CD4-positive, CD25-positive, alpha-beta regulatory T cell (primary cell): ENCODE measurements at places on chromosomes 16 and 17.

DNA sequence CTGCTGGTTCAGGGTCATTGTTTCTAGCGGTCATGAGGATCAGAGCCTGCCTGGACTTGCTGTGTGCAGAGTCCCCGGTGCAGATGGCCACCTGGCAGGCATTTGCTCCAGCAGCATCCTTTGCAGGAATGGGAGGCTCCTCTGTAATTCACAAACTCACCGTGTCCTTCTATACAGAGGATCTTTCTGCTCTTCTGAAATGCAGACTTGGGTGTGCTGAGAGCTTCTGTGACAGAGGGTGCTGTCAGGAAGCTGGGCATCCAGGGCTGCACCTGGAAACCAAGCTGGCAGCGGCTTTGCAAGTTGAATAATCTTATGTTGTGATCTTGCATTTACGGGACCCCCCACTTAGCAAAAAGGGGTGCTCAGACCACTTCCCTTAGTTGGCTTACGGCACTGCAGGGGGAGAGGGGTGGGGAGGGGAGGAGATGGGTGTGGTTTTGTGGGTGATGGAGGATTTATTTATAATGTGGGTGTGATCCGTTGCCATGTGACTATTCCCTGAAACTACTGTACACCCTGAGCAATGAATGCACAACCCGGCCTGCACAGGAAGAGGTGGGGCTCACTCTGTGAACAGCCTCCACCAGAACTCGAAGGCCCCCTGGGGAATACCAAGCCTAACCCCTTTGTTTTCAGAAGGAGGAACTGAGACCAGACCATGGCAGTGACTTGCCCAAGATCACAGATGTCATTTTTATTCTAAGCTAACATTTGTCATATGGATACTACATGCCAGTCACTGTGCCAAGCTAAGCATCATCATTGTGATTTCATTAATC, 178.3 kb downstream of the PRKCB start:
- DNase-seq: peak; percentile 50

GRCh38 chr16:6375465-6376075, 957.1 kb upstream of the RBFOX1 start:
- no peak for DNase-seq

GRCh38 chr16:80976946-80977345, 29.7 kb downstream of the CMC2 start:
- DNase-seq: no peak

GRCh38 chr16:79419148-79419547, 181.4 kb downstream of the MAF start:
- no peak for DNase-seq

GRCh38 chr16:75081179-75081859, 35.3 kb downstream of the LDHD start:
- DNase-seq: no peak

- no peak for DNase-seq
Measured at GRCh38 chr17:35094902-35095301, 24.8 kb downstream of the RAD51D start.

- DNase-seq: no peak
Measured at GRCh38 chr16:86355951-86356350, 154.4 kb upstream of the FOXF1 start.

GRCh38 chr16:79437764-79438751, 162.5 kb downstream of the MAF start:
- no peak for DNase-seq

- peak; percentile 84 for DNase-seq
Measured at GRCh38 chr17:75518201-75518600, 1.9 kb downstream of the TSEN54 start.

- no peak for DNase-seq
Measured at GRCh38 chr17:34435182-34435928, 72.3 kb upstream of the CCL1 start.

DNA sequence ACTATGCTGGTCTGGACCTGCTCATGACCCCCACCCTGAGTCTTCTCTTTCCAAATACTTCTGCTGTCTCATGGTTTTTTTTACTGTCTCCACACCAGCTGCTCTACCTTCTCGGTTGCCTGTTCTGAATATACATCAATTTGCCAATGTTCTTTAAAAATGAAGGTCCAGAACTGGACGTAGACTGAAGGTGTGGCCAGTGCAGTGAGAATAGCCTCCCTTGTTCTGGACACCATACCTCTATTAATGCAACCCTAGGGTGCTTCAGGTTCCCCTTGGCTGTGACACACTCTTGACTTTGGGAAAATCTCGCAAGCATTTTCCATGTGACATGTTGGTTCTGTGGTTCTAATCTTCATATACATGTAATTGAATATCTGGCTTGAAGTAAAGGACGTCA, 15.3 kb upstream of the IL21R start:
- DNase-seq: no peak

DNA sequence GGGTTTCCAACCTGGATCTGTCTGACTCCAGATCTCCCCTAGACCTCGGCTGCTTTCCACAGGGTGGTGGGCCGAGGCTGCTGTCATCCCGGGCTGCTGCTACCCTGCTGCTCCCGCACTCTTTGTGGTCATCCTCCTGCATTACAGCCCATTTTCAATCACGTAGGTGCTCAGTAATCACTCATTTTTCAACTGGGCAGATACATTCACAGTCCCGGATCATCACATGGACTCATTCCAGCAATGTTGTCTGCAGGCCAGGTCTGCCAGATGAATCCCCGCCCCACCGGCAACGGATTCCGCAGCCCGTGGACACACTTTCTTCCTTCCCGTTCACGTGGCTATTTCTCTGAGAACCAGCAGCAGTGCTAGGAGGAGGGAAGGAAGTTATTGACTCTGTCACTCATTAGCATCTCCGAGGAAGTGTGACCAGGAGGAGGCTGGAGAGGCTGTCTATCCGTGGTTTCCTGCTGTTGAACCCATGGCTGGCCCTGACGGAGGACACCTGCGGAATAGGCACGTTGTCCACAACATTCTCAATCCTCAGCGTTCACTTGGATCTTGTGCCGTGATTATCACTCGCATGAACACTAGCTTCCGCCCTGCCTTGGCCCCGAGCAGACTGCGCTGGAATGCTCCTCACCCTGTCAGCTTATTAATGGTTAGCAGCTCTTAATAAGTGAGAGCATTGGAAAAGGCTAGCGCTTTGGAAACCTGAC, 14.7 kb upstream of the ZCCHC14 start:
- no peak for DNase-seq

DNA sequence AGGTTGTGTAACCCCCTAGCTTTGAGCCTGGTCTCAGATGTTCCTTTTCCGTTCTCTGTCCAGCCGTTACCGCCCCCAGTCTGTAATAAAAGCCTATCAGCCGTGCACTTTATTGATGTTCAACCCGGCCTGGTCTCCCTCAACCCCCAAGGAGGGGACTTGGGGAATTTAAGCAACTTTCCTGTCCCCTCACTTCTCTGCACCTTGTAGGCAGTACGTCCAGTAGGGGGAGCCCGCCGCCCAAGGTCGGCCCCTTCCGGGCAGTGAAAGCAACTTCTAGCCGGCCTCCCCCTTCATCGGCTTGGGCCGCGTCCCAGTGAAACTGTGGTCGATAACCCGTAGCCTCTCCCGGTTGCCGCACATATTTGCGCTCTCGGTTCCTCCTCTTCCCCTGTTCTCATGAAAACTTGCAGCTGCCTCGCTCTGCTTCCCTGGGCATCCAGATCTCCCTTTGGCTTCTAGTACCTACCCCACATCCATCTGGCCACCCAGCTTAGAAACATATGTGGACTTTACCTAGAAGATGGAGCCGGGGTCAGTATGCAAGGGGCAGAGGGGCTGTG, 7.9 kb downstream of the PNPO start:
- DNase-seq: peak; percentile 72

DNA sequence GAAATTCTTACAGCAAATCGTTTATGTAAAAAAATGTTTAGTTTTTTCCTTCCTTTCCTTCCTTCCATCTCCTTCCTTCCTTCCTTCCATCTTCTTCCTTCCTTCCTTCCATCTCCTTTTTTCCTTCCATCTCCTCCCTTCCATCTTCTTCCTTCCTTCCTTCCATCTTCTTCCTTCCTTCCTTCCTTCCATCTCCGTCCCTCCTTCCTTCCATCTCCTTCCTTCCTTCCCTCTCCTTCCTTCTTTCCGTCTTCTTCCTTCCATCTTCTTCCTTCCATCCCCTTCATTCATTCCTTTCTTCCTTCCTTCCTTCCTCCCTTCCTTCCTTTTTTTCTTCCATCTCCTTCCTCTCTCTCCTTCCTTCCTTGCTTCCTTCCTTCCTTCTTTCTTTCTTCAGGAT, 22.7 kb downstream of the MYOCD start:
- no peak for DNase-seq

DNA sequence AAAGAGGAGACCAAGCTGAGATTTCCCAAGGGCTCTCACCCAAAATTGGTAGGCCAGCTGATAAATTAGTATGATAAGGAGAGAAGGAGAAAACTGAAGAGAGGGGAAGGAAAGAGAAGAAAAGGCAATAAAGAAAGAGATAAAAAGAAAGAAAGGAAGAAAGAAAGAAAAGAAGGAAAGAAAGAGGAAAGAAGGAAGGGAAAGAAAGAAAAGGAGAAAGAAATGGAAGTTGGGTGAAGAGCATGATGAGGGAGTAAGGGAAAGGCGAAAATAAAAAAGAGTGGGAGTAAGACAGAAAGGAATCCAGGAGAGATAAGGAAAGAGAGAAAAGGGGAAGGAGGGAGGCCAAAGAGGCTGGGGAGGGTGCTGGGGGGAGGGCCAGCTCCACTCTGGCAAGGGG, 95.4 kb downstream of the MRM1 start:
- DNase-seq: no peak

- DNase-seq: no peak
Measured at GRCh38 chr16:21617607-21618006, 18.2 kb downstream of the METTL9 start.

DNA sequence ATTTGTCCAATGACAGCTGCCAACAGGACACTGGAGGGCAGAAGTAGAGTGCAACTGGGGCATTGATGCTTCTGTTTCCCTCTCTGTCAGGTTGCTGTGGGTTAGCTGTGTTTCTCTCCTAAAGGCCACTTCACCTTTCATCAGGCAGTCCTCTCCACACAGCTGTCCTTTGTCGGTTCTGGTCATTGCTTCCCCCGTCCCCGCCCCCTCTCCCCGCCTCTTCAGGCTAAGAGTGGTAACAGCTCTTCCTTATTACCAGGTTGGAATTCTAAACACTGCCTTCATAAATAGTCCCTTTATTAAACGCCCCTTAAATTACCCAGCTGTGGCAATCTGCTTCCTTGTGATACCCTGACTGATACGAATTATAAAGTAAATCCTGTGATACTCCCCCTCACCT, 31.8 kb upstream of the NSRP1 start:
- DNase-seq: no peak

GRCh38 chr16:66069587-66069986, 296.9 kb upstream of the CDH5 start:
- no peak for DNase-seq

- peak; percentile 85 for DNase-seq
Measured at GRCh38 chr16:53456625-53457024, 22.4 kb downstream of the RBL2 start.

GRCh38 chr17:2040219-2040827, 1.5 kb upstream of the OVCA2 start:
- DNase-seq: no peak

DNA sequence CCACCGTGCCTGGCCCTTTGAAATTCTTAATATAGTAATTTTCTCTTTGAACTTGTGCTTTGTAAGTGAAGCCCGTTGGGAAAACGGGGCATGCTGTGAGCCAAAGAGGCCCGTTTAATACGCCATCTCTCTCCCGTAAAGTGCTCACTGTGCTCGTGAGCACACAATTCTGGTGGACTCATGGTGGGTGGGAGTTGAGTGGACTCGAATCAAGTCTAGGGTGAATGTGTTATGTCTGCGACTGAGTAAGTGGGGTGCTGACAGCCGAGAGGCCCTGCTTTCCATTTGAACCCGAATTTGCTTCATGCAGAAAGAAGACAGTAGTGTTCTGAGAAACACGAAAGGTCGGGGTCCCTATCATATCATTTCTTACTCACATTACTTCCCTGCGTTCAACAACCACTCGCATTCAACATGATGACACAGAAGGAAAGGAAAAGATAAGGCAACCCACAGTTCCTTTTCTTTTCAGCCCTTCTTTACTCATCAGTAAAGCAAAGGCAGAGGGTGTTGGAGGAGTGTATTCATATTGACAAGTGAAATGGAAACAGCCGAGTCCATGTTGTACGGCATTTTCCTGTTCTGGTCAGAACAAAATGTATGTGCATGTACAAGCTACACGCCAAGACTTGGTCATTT, 4.8 kb upstream of the ATP2A3 start:
- no peak for DNase-seq

DNA sequence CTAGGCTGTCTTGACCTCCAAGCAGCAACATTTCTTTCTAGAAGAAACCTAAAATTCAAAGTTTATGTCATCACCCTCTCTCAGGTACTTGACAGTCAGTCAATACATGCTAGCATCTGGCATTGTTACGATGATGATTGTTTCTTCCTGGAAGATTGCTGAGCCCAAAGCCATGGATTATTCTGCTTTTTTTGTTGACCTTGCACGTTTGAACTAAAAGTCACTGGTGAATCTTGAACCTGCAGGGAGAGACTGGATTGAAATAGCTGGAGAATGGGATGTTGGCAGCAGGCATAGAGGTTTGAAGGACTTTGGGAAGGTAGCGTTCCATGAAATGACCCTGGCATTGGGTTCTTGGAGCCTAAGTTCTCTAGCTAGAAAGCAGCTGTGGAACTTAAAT, 42.9 kb downstream of the SHISA9 start:
- no peak for DNase-seq

- no peak for DNase-seq
Measured at GRCh38 chr16:3934491-3935181, 54.1 kb upstream of the CREBBP start.

- no peak for DNase-seq
Measured at GRCh38 chr17:63291258-63291657, 154.8 kb downstream of the CYB561 start.

GRCh38 chr16:2472885-2473445, 1.9 kb downstream of the NTN3 start:
- DNase-seq: no peak

DNA sequence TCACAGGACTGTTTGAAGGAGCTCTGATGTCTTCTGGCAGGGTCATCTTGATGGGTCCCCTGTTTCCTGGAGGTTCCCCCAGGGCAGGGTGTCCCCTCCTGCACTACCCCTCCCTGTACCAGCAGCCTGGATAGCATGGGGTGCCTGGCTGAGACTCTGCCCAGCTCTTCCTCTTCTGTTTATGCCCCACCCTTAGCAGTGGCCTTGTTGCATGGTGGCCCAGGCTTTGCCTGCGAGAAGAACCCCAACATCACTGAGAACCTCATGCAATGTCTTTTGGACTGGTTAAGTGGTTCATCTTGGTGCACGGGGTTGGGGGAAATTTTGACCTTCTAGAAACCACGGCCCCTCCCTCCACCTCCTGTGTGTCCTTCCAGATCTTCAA, 121.8 kb downstream of the IRX3 start:
- DNase-seq: no peak

DNA sequence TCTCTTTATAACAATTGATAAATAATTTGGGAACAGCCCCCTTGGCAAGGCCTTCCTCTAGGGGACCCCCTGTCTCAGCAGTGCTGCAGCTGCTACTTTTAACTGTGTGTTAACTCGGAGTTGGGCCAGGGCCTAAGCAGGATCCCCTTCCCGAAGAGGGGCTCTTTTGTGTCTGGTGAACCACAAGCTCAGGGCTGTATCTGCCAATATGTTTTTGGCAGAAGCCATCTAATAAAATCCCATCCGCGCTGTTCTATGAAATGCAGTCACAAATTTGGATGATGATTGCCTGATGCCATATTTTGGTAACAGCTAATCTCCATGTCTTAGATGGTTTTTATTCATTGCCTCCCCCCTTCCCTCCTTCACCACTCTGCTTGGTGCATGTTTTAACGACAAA, 267.7 kb downstream of the FTO start:
- DNase-seq: no peak

GRCh38 chr16:272633-273546, 2.9 kb downstream of the RGS11 start:
- DNase-seq: no peak

- DNase-seq: peak; percentile 86
Measured at GRCh38 chr16:1474796-1475551, at the start of gene CLCN7. Gene CLCN7, minus strand, starts transcription at chr16:1475028. Its CDS starts 54 bp downstream, at chr16:1474974.
